Bronchial epithelial cell (primary cell): ENCODE measurements at places on chromosomes 1 and 21. TPM values are rescaled to one million over a fixed set of nuclear protein-coding genes. Genes with fewer than 3 reads are reported as not detected.
A peak's percentile ranks its signal among the peaks of the same experiment; 100 is the strongest.

DNA sequence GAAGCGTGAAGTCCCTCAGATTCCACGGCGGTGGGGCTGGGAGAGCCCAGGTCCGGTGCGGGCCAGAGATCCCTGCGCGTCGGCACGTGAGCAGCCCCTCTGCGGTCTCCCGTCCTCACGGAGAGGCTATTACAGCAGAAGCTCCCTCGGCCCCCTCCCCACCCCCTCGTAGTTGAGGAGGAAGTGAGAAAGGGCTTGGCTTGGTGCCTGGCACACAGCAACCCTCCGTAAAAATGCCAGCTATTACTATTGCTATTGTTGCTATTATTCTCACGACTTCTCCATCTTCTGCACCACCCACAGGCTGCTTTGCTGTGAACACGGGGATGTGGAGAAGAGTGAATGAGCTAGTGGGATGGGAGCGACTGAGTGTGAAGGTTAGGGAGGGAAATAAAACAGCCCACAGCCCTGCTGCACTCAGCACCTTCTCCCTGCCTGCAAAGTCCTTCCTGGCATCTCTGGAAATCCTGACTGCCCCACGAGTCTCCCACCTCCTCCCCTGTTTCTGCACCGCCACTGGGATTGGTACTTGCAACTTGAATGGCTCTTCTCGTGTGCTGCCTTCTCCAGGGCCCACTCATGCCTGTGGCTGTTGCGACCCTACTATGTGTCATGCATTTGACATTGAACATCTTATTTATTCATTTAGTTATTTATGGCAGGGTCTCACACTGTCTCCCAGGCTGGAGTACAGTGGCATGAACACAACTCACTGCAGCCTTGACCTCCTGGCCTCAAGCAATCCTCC lies 26.6 kb downstream of the ZBTB18 start:
- DNase-seq = no peak

GRCh38 chr1:102833151-102833550 lies 275.2 kb downstream of the COL11A1 start:
- DNase-seq = no peak

Gene PDC
- total RNA-seq = not detected in 2 replicates

- DNase-seq = no peak
Measured at GRCh38 chr21:35976929-35977328, 83.4 kb downstream of the SETD4 start.

- no peak for DNase-seq
Measured at GRCh38 chr1:60541831-60542532, 468.4 kb upstream of the C1orf87 start.

Gene B3GALT2
- not detected in 2 replicates for total RNA-seq

DNA sequence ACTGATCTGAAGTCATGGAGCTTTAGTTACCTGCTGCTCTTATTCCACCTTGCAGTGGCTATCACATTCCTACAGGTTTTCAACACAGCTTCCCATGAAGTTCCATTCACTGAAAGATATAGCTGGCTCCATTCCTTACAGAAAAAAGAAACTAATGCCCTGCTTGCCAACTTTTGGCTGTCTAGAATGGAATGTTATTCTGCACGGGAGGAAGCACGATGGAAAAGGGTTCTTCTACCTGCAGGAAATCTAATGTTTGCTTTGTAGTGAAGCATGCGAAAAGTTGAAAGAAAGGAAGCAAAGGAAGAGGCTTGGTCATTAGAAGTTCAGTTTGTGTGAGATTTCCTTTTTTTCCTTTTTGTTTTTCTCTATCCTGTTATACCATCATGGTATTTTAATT lies 32.6 kb downstream of the GIPC2 start:
- DNase-seq = no peak

GRCh38 chr1:205961991-205962820 lies 18.9 kb upstream of the SLC26A9 start:
- DNase-seq = peak; percentile 43

GRCh38 chr1:2594001-2594640 lies 7.5 kb downstream of the PRXL2B start:
- peak; percentile 34 for DNase-seq

DNA sequence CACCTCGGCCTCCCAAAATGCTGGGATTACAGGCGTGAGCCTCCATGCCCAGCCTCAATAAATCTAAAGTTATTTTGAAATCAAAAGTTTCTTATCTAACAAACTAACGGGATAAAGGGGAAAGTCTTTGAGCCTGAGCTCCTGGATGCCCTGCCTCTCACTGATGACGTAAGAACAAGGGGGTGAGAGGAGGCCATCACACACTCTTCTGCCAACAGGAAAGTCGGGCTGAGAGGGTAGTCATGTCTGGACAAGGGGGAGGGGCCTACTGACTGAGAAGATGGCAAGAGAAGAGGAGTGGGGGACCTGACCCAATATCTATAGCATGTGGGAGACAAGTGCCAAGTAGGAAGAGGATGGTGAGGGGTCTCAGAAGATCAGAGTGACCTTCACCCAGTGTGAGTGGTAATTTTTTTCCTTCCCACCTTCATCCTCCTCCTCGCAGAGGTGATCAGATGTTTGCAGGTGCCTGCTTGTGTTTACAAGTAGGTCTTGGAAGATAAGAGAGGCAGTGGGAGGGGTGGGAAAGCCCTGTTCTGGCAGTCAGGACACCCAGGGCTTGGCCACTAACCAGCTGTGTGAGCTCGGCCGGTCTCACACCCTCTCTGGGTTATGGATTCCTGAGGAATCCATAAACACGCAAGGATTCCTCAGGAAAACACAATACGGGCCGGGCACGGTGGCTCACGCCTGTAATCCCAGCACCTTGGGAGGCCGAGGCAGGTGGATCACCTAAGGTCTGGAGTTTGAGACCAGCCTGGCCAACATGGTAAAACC lies 9.6 kb downstream of the UQCRHL start:
- peak; percentile 73 for DNase-seq

DNA sequence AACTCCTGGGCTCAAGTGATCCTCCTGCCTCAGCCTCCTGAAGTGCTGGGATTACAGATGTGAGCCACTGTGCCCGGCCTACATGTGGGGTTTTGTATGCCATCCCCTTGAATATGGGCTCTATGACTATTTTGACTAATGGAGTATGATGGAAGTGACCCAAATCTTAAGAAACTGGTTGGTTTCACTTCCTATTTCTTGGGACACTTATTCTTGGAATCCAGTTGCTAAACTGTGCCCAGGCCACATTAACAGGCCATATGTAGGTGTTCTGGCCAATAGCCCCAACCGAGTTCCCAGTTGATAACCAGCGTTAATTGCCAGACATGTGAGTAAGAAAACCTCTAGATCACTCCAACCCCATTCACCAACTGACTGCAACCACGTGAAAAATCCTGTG lies 36.3 kb upstream of the CLIC4 start:
- DNase-seq = no peak

Gene KLF17
- not detected in 2 replicates for total RNA-seq

Gene F13B
- not detected in 2 replicates for total RNA-seq

- DNase-seq = no peak
Measured at GRCh38 chr1:51255331-51255730, 19.3 kb downstream of the RNF11 start.

GRCh38 chr1:100943533-100943932 lies 47.6 kb downstream of the SLC30A7 start:
- DNase-seq = no peak

DNA sequence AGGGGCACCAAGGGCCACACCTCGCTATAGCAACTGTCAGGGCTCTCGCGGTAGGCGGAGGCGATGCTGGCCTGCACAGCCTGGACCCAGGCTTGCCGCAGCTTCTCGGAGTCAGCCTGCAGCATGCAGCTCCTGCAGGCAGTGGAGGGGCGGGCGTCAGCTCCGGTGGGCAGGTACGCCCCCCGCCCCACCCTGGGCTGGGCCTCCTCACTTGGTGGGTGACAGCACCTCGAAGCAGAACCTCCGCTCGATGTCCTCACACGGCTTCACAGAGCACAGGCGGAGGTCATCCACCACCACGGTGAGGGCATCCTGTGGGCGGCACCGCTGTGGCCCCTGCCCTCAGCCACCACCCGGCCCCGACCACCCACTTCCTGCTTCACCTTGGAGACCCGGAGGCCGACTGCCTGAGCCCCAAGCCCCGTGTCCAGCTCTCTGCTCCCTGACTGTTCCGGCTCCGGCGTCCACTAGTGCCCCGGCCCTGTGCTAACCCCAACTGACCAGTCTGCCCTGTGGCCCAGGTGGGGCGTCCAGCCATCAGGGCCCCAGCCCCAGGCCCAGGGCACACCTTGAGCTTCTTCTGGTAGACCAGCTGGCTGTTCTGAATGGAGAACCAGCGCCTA lies 9.8 kb downstream of the ACAP3 start:
- no peak for DNase-seq

Gene TSTD1
- total RNA-seq = 55.5 and 87.1 TPM in 2 replicates

GRCh38 chr1:175600721-175601440 lies 142.5 kb downstream of the TNR start:
- no peak for DNase-seq

GRCh38 chr1:11384170-11384554 lies 94.8 kb upstream of the DISP3 start:
- peak; percentile 40 for DNase-seq

DNA sequence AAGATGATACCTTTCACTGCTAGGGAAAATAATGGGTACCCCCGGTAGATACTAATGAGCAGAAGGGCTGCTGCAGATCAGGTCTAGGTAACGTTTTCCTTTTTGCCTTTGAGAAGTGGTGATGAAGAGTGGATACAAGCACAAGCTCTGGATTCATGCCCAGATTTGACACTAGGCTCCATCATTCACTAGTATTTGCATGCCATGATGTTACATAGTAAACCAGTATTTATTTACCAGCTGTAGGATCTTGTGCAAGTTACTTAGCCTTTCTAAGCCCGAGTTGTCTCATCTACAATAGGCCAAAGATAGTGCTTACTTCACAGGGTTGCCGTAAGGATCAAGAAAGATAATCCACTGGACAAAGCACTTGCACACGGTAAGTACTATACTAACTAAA lies 14.2 kb downstream of the PTPN14 start:
- DNase-seq = peak; percentile 53

DNA sequence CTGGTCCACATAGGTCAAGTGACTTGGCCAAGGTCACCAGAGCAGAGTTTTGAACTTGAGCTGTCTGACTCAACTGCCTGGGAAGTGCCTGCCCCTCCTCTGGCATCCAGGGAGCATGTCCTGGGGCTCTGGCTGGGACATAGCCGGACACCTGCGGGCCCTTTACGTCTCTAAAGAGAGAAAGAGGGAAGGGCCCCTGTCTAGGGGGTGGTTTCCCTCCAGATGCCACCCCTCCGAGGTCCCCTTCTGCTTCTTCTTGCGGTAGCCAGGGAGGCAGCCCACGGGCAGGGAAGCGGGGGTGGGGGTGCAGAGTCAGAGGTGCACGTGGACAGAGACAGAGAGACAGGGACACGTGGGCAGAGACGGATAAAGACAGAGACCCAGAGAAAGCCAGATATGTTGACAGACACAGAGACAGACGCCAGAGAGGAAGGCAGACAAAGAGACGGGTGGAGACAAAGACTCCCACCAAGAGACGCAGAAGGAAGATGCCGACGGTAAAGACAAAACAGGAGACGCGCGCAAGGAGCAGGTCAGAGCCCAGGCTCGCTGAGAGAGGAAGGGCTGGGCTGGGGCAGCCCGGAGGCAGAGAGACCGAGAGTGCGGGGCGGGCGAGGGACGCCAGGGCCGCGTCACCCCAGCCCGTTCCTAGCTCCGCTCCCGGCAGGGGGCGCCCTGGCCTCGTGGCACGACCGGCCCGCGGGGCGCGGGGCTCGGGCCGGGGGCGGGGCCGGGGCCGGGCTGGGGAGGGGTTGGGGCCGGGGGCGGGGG lies 458 bp upstream of the ALPL start:
- peak; percentile 5 for DNase-seq

Gene FLG2
- under 0.01 TPM in 2 replicates for total RNA-seq

DNA sequence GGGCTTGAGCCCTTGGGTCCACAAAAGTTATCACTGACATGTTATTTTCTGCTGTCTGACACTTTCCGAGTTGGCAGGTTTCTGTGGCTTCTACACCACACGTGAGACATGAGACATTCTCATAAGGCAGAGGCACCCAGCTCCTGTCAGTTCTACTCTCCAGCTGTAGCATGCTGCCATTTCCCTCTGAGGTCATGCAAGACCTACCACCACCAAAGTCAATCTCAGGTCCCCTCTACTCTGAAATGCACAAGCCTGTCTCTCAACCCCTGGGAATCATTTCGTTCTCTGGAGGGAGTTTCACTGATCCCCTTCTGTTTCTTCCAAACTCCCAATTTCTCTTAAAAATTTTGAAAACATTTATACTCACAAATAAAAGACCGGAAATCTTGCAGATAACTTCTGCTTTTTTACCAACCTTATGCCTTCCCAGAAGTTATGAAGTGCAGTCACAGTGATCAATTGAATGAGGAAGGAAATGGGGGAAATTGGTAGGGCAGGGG lies 39.5 kb upstream of the CR2 start:
- DNase-seq = no peak

- DNase-seq = no peak
Measured at GRCh38 chr1:215083383-215083961, 935 bp downstream of the KCNK2 start.
